Naive thymus-derived CD4-positive, alpha-beta T cell (primary cell): ENCODE measurements at places on chromosomes 12 and 14.

- H3K4me3 ChIP-seq, result no peak overlapping the region
- peaks cover 7% of the 10 kb centered on the region for H3K4me1 ChIP-seq
- no peaks in the 10 kb centered on the region for H3K27me3 ChIP-seq
- no peak overlapping the region for H3K27ac ChIP-seq
- DNase-seq, result no peak
These were observed 13.5 kb downstream of the OLR1 start for GRCh38 chr12:10158406-10158805.

- no peak overlapping the region for H3K27ac ChIP-seq
- no peaks in the 10 kb centered on the region for H3K4me1 ChIP-seq
- no peaks in the 10 kb centered on the region for H3K36me3 ChIP-seq
- no peaks in the 10 kb centered on the region for H3K27me3 ChIP-seq
- no peak overlapping the region for H3K4me3 ChIP-seq
These were observed 167.4 kb downstream of the RPS29 start for GRCh38 chr14:49418789-49419188.

DNA sequence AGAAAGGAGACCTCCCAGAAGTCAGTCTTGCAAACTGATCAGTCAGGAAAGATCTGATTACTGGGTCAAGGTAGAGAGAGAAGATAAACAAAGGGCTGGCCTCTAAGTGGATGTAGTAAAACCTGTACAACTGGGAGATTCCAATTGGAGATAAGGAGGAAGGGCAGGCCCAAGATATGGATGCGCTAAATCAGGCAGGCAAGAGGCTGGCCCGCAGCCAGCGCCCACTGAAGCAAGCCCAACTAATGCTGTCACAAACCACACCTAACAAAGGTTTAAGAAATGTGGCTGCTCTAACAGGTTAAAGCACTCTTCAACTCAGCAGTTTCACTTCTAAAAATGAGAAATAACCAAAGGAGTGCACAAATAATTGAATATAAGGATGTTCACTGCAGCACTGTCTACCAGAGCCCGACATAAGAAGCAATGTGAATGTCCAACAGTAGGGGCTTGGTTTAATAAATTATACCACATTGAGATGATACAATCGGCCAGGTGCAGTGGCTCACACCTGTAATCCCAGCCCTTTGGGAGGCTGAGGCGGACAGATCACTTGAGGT, 4.7 kb downstream of the GLTP start:
- peaks cover 16% of the 10 kb centered on the region for H3K36me3 ChIP-seq
- DNase-seq, result no peak
- no peaks in the 10 kb centered on the region for H3K27me3 ChIP-seq
- H3K4me1 ChIP-seq, result peaks cover 20% of the 10 kb centered on the region
- no peak overlapping the region for H3K27ac ChIP-seq

GRCh38 chr12:128388461-128389000, 121.6 kb downstream of the TMEM132C start:
- no peak overlapping the region for H3K27ac ChIP-seq
- H3K4me1 ChIP-seq, result no peaks in the 10 kb centered on the region
- H3K27me3 ChIP-seq, result no peaks in the 10 kb centered on the region
- no peaks in the 10 kb centered on the region for H3K36me3 ChIP-seq
- no peak overlapping the region for H3K4me3 ChIP-seq
- DNase-seq, result no peak

GRCh38 chr14:71952381-71953363, 20.4 kb downstream of the RGS6 start:
- H3K36me3 ChIP-seq, result no peaks in the 10 kb centered on the region
- DNase-seq, result no peak
- no peak overlapping the region for H3K4me3 ChIP-seq
- H3K4me1 ChIP-seq, result no peaks in the 10 kb centered on the region
